ENCODE measurements at places on chromosomes 7 and 10.

GRCh38 chr7:13920053-13920697 lies 69.3 kb downstream of the ETV1 start:
- DNase-seq, result peak; percentile 82

DNA sequence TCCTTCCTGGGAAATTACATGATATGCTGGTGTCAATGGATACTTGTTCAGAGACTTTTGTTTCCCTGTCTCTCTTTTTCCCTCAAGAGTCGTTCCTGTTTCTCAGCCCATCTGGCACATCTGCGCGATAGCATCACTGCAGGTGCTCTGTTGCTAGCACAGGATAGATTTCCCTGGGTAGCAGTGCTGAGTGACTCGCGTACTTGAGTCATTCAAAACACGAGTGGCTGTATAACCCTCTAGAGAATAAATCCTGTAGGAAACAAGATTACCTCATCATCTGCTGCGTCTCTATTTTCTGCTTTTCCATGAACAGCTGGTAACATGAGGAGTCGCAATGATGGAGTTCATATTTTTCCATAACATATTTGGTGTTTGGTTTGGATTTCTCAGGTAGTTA lies 452.0 kb upstream of the FZD8 start:
- DNase-seq, result no peak

DNA sequence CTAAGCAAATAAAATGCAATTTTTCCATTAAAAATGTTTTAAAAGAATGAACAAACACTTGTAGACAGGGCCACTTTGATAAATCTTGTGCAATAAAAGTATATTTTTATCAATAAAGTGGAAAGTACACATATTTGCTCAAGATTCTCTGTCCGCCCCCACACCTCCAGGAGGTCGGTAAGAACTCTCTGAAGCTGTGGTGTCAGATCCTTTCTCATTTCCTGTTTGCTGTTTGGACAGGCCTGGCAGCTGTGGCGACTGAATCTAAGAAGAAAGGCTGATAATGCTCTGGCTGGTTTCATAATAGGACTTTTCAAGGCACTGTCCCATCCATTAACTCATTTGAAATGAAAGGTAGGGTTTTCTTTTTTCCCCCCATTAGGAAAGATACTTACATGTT lies 15.3 kb upstream of the ASB4 start:
- DNase-seq, result no peak

GRCh38 chr7:28410628-28411531 lies 1.4 kb upstream of the CREB5 start:
- no peak for DNase-seq

DNA sequence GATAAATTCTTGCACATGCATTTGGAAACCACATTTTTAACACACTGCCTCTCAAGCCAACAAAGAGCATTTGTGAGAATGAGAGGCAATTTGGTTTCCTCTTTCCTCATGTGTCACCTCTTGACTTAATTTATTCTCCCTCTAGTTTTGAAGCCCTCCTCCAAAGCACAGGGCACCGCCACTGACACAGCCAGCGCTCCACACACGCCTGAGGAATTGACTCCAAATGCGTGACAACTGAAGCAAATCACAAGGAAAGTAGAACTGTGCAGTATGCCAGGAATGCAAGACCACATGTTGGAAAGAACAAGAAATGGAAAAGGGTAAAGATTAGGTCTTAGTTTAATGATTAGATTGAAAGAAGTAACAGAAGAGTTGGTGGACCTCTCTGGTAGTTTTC lies 173.3 kb downstream of the LSM5 start:
- DNase-seq, result no peak

GRCh38 chr10:48364659-48365405 lies 58.4 kb downstream of the MAPK8 start:
- DNase-seq, result no peak

DNA sequence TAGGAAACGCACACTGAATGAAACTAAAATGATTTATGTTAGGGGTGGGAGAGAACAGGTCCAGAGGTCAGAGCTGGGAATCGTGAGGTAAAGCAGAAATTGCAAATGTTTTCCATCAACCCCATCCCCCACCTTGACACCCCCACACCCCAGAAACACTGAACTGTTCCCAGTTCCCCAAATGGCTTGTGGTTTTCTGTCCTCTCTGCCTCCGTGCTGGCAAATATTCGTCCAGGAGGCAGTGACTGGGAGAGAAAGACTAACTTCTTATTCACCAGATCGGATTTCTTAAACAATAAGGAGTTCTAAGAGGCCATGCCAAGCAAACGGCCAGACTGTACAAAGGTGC lies 730 bp upstream of the RASSF4 start:
- no peak for DNase-seq

DNA sequence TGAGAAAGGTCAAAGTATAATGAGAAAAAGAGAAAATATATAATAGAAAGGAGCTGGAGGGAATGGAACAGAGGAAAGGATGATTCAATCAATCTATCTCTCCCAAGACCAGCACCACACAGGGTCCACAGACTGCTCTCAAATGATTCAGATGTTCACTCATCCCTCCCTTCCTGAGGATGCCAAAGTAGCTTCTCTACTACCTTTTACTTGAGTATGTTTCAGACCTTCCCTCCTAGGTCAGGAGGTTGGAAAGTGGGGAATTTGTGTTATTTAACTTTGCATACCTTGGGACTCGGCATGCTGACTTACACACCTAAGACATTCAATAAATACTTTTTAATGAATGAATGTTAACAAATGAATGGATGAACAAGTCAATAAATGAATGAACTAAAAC lies 30.6 kb downstream of the CPVL start:
- no peak for DNase-seq

DNA sequence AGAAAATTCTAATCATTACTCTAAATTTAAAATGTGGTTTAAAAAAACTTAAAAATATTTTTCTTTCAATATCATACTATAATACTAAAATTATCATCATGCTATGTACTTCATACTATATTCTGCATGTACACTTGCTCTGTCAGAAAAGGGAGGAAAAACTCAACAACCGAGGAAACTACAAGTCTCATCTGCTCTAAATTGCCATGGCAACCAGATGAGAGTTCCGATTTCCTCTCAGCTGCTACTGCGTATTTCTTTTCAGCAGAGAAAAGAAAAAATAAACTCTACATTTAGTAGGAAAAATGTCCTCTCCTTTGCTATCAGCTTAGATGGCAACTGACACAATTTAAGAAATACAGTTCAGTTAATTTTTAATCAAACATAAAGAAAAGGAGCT lies 178.9 kb downstream of the SRPK2 start:
- DNase-seq, result no peak

DNA sequence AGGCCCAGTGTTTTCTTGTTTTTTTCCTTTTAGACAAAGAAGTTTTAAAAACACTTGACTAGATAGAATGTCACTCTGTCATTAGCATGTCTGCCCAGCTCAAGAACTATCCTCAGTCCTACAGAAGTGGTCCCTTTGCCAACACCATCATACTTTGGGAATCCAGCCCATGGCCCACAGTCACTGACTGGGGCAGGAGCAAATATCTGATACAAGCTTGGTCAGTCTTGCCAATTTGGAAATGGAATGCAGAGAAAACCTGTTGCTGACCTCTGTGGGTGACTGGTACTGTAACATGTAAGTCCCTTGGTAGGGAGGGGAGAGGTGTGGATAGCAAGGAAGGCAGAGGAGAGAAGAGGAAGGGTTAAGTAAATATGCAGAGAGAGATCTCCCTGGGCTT lies 47.8 kb downstream of the IPMK start:
- no peak for DNase-seq

- no peak for DNase-seq
These were observed 31.2 kb upstream of the IKZF1 start for GRCh38 chr7:50273301-50273700.

GRCh38 chr10:132847856-132848255 lies 61.9 kb upstream of the NKX6-2 start:
- DNase-seq, result no peak

Data from HTR-8/SVneo (cell line).